ENCODE measurements at places on chromosomes 4 and X.
A peak's percentile ranks its signal among the peaks of the same experiment; 100 is the strongest.

- no peak for DNase-seq
These were observed 1056.0 kb upstream of the SLIT2 start for GRCh38 chr4:19195696-19196095.

GRCh38 chr4:5322321-5322720, 271.0 kb downstream of the STK32B start:
- DNase-seq, result no peak

- DNase-seq, result no peak
These were observed 273.0 kb downstream of the GLUD2 start for GRCh38 chrX:121320441-121320840.

- no peak for DNase-seq
These were observed 38.9 kb downstream of the RUFY3 start for GRCh38 chr4:70760662-70761061.

GRCh38 chr4:105150503-105150902, 3.8 kb downstream of the TET2 start:
- no peak for DNase-seq

- no peak for DNase-seq
These were observed 12.6 kb downstream of the FGFR3 start for GRCh38 chr4:1805493-1806222.

- DNase-seq, result peak; percentile 16
These were observed 814 bp upstream of the MMAA start for GRCh38 chr4:145618210-145618931.

DNA sequence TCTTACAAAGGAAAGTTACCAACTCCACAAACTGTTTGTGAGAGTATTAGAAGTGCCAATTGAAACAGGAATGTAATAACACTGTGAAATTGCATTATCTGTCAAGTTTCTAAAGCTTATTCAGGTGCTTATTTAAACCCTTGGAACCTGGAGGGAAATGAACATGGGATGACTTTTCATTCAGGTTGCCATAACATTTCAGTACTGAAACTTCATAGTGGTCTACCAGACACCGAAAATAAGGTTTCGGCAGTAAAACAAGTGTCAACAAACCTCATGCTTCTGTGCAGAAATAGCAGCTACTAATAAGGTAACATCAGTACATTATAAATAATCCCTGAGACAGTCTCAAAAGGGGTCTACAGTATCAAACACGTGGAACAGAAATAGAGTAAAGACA, 890.7 kb upstream of the INTU start:
- no peak for DNase-seq

DNA sequence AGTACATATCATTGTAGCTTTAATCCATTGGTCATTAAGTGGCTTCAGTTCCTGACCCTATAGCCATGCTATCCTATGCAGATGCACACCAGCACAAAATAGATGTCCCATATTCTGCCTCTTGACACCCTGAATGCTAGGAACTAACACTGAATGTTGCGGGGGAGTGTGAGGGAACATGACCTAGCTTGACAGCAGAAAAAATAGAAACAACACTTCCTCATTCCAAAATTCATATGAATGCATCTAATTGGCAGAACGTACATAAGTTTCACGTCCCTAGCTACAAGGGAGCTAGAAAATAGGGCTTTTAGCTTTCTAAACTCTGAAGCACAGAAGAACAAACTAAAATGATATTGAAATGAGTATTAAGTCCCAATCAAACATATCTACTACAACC, 14.4 kb upstream of the DCAF8L1 start:
- no peak for DNase-seq

DNA sequence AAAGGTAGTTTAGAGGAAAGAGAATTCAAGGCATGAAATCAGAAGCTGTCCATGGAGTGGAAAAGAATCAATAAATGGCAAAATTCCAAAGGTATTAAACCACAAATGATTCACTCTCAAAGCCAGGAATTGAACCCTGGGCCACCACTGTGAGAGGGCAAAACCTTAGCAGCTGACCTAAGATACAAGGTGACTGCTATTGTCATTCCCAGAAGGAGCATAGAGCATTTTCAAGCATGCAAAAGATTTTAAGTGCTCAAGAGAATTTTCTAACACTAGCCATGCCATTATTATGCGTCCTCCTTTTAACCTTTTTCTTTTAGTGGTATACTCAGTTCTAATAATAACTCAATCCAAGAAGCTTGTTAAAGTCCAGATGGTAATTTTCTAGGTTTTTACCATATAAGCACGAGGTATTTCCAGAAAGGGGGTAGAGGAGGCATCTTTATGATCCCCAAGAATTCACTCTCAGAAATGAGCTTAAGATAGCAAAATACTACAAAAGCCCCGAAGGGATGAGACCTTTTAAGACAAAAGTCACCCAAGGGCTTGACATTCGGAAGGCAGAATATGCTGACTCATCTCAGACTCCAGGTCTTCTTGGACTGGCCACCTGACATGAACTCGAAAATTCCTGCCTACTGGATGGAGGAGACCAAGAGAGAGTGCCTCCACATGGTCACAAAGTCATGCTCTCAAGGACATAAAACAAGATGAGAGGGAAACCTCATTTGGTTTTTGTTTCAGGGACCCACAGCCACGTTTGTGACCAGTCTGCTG, 13.8 kb upstream of the PAGE5 start:
- DNase-seq, result no peak

- DNase-seq, result no peak
These were observed 3.6 kb upstream of the TSPAN5 start for GRCh38 chr4:98662055-98662453.

DNA sequence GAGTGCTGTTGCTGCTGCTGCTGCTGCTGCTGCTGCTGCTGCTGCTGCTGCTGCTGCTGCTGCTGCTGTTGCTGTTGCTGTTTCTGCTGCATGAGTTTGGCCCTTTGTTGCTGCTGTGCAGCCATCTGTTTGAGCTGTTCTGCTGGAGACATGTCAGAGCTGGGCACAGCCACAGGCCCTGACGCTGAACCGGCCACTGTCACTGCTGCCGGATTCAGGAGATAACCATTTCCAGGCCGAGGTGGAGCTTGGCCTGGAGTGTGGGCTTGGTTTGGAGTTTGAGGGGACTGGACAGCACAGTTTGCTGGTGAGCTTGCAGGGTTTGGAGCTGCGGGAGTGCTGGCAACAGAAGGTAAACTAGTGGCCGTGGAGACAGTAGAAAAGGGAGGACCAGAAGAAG, 224.3 kb downstream of the MGST2 start:
- no peak for DNase-seq

DNA sequence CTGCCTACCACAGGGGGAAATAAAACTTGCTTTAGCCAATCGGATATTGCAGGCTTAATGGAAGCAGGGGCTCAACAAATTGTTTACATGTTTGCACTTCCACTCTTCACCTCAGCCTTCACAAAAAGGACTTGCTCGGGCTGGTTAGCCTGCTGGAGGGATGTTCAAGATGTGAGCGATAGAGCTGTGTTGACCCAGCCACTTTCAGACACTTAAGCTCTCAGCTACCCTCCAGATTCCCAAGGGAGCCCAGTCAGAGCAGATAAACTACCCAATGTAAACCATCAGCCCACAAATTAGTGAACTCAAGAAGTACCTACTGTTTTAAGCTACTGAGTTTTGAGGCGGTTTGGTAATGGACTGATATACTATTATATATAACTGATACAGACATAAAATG, 508.4 kb upstream of the FTHL17 start:
- no peak for DNase-seq

DNA sequence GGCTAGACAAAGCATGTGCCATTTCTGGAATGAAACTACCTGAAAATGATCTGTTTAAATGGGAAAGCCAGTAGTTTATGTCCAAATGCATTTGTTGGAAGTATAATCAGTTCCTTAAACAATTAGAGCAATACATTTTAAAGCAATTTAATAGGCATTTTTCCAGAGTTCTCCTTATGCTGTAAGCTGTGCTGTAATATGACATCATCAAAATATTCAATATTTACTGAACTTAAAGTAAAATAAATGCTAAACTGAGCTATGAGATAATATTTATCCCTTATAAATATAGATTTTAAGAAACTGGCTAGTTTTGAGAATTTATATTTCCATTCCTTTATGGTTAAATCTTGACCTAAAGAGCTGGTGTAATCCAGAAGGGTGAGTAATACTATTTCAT, 7.9 kb downstream of the SLC4A4 start:
- no peak for DNase-seq

- no peak for DNase-seq
These were observed 22.5 kb upstream of the GPR34 start for GRCh38 chrX:41666251-41666650.

DNA sequence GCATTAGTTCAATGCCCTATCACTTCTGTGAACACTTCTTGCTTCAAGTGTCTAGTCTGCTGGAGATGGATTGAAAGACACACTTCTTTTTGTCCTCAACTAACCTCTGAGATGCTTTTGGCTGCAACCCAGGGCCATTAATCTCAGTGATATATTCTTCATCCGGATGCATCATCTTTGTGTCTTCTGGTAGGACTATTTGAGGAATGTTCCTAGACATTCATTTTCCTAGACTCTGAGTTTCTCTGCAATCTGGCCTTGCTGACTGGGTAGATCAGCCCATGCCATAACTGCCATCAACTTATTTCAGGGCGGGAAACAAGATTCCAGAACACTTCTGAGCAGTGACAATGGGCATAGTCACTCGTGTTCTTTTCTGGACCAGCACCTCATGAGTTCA, 329.4 kb downstream of the PDGFC start:
- DNase-seq, result no peak

DNA sequence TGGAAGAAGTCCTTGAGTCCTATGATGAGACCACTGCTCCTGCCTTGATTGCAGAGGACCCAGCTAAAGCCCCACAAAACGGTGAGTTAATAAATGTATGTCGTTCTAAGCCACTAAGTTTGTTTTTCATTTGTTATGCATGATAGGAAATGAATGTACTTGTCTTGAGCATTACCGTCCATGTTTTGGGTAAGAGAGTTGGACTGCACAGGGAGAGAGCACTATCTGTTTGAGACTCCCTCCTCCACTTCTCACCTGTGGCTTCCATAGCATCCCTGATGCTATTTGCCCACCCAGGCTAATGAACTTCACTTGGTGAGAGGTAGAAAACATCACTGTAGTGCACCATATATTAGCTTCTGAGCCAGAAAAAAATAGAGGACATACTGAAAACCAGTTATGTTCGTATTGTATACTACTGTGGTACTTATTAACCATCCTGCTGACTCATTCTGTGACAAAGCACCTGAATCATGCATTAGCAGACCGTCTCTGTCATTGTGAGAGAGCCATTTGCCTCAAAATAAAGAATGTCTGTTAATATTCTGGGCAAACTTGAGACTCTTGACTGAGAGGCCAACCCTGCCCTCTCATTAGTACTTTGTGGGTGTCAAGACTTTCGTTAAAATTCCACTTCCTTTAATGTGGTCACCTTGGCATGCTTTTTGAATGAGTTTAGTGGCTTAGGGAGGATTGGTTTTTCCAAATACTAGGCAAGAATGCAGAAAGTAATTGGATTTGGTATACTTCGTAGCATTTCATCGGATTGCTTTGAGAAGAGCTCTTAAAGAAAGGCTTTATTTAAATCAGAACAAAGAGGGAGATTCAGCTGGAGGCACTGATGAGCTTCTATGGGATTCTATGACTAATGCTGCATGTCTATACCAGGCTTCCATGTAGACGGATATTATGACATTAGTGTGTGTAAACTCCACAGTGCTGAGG, 99.3 kb upstream of the GRPR start:
- no peak for DNase-seq

- no peak for DNase-seq
These were observed 27.3 kb downstream of the TMEM184C start for GRCh38 chr4:147644471-147644870.

DNA sequence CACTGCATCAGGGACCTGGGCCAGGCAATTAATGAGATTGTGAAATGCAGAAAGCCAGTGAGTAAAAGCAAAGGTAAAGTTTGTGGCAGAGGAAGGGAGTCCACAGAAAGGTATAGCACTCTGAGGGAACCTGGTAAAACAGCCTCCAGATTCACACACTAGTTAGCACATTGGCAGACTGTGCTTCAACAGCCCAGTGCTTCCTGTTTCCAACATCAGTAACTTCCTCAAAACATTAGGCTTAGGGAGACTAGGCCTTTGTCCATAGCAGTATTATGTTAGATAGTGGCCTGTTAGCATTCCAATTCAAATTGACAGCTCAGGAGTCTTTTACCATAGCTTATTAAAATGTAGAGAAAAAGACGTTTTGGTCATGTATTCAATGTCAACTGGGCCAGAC, 582.6 kb upstream of the ACTRT1 start:
- DNase-seq, result no peak

GRCh38 chr4:7498446-7499200, 63.9 kb upstream of the PSAPL1 start:
- no peak for DNase-seq

Measured in stimulated activated CD4-positive, alpha-beta T cell treated with anti-CD3 and anti-CD28 coated beads, TNF-alpha, amount 100 ng/mL, for 24 hours (primary cell).